ENCODE measurements at places on chromosomes 12 and 14.

DNA sequence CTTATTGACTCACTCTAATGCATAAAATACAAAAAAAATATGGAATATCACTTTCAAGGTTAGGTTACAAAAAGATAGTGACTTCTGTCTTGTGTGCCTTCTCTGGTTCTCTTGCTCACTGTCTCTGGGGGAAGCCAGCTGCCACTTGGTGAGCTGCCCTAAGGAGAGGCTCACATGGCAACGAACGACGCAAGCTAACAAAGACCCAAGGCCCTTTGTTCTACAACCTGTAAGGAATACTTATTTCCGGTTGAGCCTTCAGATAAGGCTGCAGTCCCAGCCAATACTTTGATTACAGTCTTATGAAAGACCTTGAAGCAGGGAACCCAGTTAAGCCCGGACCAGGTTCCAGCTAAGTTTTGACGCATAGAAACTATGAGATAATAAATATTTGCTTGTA, 242.4 kb upstream of the TBX3 start:
- DNase-seq, result no peak

GRCh38 chr12:20201733-20202132, 166.6 kb upstream of the PDE3A start:
- no peak for DNase-seq

GRCh38 chr12:66456612-66457011, 154.3 kb downstream of the HELB start:
- DNase-seq, result no peak

DNA sequence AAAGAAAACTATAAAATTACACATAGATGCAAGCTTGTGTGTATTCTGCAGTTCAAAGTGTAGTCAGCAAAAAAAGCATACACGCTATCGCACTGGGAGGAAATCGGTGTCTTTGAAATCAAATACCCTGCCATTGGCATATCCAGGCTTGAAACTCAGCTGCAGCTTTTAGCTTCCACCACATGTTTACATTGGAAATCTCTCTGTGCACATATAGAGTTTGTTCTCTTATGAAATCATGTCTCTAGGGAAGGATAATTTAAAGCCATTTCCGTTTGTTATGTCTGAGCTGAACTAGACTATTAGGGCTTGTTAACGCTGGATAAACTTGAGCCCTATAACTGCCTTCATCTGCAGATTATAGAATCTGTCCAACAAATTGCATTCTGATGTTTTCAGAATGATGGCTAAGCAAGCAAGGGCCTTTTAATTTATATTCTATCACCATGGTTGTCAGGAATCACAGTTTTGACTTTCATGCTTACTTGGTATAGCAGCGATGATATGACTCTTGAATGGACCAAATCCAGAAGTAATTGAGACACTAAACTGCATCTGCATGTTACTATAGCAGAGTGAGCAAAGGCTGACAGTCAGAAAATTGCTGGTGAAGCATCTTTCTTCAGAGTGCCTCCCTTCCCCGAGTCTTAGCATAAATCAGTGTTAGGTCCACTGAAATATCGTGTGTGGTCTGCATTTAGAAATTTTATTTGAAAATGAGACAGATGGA, 442.8 kb downstream of the ZFP36L1 start:
- DNase-seq, result no peak

DNA sequence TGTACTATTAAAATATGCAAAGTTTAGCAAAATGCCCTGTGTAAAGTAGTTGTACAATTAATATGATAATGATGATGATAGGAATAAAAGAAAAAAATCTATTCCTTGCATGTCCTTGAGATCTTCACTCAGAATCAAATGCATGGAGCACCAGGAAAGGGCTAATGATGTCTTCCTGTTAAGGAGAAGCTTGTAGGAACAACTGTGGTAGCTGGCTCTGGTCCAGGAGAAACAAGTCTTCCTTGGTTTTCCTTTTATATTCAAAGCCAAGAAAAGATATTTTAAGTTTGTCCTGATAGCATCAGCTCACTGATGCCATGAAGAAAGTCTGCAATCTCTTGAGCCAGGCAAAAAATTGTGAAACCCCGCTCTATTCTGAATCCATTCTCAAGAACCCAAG, 138.9 kb downstream of the PIK3C2G start:
- DNase-seq, result no peak

- no peak for DNase-seq
Observed at GRCh38 chr12:92020983-92021665, 124.5 kb downstream of the BTG1 start.

- DNase-seq, result no peak
Observed at GRCh38 chr12:38138225-38139221, 178.1 kb upstream of the ALG10B start.

- DNase-seq, result no peak
Observed at GRCh38 chr14:57865403-57866198, at the start of gene SLC35F4. TSS of gene SLC35F4 (minus strand) at chr14:57866092.

GRCh38 chr12:102993537-102993936, 36.1 kb downstream of the ASCL1 start:
- no peak for DNase-seq

GRCh38 chr12:92674500-92674899, 28.3 kb upstream of the PLEKHG7 start:
- DNase-seq, result no peak

GRCh38 chr14:21527318-21527679, 1.2 kb upstream of the SALL2 start:
- DNase-seq, result no peak

- no peak for DNase-seq
Observed at GRCh38 chr14:100604121-100604501, 16.9 kb upstream of the BEGAIN start.

DNA sequence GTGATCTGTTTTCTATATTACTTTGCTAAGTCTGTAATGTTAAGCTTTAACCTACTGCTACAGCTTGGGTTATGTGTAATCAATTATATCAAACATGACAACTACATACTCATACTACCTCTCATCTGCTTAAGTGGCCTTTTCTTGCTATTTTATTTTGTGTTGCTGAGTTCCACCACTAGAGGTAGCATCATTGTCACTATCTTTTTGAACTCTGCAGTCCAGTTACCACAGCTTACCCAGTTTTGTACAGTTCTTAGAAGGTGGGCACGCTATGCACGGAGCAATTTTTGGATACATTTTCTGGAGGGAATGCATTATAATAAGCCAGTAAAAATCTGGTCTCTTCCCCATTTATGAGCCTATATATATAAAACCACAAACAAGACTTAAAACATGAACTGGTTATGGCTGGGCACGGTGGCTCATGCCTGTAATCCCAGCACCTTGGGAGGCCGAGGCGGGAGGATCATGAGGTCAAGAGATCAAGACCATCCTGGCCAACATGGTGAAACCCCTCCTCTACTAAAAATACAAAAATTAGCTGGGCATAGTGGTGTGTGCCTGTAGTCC, 48.5 kb downstream of the SAV1 start:
- no peak for DNase-seq

DNA sequence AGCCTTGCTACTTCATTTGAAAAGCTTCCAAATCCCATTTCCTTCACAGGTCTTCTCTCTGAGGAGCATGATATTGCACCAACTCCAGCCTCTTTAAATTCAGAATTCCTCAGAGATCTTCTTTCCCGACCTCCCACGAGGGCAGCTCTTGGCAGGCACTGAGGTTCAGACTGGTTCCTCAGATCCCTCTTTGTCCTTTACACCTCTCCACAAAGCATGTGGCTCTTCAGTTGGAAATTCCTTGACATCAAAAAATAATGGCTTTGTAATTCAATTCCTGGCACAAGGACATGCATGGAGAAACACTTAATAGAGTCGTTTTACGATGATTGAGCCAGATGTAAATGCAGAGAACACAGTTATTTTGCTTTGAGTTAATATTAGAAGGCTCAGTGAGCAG, 63.2 kb upstream of the TMX1 start:
- no peak for DNase-seq

DNA sequence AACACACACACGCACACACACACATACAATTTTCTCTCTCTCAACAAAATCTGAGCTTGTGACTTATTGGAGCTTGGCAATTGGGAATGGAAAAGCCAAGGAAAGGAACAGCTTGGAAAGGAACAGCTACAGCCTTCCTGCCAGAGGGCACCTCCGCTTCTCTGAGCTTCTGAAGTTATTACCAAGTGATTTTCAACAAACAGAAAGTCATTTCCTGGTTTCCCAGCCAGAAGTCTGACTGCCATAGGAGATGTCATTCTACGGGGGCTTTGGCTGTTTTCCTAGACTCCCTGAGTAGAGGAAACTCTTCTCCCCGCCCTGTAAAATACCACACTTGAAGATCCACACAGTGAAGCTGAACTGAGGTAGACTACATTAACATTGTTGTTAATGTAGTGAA, 198.3 kb downstream of the CFAP54 start:
- DNase-seq, result no peak

DNA sequence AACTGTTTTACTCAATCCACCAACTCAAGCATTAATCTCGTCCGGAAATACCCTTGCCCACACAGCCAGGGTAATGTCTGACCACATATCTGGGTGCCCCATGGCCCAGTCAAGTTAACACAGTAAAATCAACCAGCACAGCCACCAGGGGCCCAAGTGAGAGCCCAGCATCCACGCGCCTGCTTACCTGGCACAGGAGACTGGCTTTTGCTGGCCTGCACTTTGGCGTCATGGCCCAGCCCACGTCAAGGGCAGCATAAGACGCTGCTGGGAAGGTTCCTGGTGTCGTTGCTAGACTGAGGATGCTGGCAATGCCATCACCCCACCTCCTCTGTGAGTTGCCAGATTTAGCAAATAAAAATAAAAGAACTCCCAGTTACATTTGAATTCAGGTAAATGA, 53.6 kb upstream of the BCL11B start:
- DNase-seq, result no peak

DNA sequence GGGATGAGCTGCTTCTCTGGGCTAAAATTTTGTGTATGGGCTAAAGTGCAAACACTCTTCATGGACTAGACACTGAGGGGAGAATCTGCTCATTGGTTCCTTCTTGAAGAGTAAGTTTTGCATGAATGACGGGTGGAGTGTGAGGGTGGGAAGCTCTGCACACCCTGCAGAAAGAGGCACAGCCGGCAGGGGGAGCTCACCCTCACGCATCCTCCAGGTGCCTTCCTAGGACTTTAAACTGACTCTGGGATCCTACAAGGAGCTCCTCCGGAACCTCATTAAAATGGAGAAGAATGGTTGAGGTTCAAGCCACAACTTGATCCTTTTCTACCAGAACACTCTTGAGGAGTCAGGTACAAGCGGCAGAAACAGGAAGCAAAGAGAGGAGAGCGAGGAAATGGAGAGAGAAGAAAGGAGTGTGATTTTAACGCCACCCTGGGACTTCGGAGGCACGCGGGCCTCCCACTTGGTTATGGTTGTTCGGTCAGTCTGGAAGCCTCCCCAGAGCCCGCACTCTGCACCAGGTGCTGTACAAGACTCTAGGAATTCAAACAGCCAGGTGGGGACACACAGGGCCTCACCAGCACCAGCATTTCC, 87.5 kb downstream of the SETD3 start:
- no peak for DNase-seq

- no peak for DNase-seq
Observed at GRCh38 chr12:76852106-76852505, 26.7 kb downstream of the CSRP2 start.

DNA sequence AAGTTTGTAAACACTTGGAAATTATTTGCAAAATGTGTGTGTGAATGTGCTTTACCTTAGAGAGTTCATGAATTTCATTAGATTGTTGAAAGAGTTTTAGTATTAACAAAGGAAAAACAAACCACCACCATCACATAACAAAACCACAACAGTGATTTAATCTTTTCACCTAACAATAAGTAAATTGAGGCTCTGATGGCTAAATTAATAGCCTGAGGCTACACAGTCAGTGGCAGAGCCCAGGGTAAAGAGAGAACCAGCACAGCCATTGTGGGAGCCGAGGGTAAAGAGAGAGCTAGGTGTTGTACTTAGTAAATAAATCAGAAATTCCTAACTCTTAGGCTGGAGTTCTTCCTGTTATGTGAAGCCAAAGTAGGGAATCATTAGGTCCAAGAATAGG, 51.2 kb upstream of the CAPRIN2 start:
- no peak for DNase-seq

- DNase-seq, result no peak
Observed at GRCh38 chr12:50110762-50111351, 1.2 kb upstream of the COX14 start.

DNA sequence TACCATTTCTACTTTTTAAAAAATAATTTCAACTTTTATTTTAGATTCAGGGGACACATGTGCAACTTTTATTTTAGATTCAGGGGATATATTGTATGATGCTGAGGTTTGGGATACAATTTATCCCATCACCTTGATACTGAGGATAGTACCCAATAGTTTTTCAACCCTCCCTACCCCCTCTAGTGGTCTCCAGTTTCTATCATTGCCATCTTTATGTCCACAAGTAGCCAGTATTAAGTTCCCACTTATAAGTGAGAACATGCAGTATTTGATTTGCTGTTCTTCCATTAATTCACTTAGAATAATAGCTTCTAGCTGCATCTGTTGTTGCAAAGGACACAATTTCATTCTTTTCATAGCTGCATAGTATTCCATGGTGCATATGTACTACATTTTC, 162.5 kb downstream of the ANKS1B start:
- no peak for DNase-seq

DNA sequence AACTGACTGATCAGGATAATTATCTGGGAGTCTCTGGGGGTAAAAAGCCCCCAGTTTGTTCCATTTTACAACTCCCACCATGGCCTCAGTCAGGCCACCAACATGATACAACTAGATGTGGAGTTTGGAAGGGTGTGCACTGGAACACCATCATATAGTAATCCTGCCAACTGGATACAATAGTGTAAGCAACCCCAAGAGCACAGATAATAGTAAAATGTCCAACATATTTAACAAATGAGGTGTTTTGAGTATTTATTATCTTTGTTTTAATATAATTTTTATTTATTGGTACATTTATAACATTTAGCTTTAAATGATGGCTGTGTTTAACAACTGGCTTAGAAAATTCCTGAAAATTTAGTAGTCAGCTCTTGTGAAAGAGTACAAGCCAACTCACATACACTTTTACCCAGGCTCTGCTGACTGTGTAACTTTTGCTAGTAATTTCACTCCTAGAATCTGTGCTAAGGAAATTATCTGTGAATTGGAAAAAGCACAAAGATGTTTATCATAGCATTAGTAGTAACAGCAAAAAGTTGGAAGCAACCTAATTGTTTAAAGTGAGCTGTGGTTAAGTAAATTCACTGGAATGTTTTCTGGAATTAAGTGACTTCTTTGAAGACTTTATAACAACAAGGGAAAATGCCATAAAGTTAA, 196.8 kb downstream of the RAD51B start:
- DNase-seq, result no peak

GRCh38 chr12:16504200-16504599, 101.8 kb downstream of the LMO3 start:
- no peak for DNase-seq

DNA sequence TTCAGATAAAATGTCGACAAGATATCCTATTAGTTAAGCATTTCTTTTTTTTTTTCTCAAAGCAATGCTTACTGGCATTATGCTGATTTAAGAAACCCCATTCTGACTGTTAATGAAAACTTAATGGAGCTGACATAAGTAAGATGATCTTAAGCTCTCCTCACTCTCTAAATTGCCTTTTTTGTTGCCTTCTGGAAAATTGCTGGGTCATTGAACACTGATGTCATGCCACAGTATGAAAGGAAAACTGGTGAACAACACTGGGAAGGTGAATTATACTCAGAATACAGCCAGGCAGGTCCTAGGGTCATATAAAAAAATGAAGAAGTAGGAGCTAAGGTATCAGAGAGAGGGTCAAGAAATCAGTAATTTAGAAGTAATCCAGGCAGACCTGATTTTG, 179.9 kb downstream of the BTG1 start:
- DNase-seq, result no peak

Data from stimulated activated CD4-positive, alpha-beta T cell treated with anti-CD3 and anti-CD28 coated beads, TNF-alpha, amount 100 ng/mL, for 1 hour (primary cell).